ENCODE measurements at places on chromosomes 4 and X.
A peak's percentile ranks its signal among the peaks of the same experiment; 100 is the strongest.

DNA sequence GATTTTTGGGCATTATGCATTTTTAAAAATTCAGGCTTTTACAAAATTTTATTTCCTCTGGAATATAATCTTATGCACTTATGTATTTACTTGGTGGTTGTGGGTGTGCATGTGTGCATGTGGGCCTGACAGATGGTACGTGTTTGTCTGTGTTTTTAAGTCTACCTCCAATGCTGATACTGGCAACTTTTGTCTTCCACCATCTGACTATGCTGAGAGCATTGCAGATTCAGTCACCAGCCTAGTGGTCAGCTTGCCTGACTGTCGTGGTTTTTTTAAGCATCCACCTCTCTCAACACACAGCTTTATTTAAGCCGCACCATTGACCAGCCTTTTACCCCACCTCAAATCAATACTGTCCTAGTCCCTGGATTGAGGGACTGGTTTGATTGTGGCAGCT is 37.1 kb downstream of the FSTL5 start:
- no peak for DNase-seq

GRCh38 chr4:152697284-152698088 is 17.7 kb upstream of the TMEM154 start:
- no peak for DNase-seq

GRCh38 chrX:81957900-81958545 is 756.1 kb downstream of the SH3BGRL start:
- no peak for DNase-seq

DNA sequence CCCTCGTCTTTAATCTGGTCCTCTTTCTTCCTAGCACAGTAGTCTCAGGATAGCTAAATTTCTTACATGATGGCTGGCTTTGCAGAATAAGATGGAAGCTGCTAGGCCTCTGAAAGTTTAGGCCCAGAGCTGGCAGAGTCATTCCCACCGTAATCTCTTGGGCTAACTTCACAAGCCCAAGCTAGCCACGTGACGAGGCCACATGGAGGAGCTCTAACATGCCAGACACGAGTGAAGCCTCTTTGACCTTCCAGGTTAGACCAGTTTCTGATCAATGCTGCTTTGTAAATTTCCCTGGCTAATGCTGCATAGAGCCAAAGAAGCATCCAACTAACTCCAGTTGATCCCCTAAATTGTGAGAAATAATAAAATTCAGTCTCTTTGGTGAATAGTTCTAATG is 9.5 kb upstream of the CENPE start:
- DNase-seq = peak; percentile 58

- DNase-seq = no peak
These were observed 85.1 kb upstream of the PSAPL1 start for GRCh38 chr4:7519638-7520376.

DNA sequence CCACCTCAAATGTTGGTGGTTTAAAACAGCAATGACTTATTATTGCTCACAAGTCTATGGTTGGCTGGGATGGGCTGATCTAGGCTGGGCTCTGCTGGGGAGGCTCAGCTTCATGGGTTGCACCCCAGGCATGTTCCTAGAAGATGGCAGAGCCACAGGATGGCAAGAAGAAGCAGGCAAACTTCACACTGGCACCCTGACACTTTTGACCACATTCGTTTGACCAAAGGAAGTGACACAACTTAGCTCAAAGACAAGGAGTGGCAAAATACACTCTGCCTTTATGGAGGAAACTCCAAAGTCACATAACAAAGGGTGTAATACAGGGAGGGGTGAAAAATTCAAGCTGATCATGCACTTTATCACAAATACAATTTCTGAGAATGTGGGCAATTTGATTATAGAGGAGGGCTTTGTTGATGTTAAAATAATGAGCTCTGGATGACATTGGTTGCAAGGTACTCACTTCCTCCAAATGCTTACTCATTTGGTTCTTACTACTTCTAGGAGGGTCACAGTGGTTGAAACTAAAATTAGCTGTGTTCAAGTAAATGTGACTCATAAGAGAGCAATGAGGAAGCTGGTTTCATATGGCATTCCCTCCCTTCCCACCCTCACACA is 249.2 kb upstream of the RPS6KA3 start:
- DNase-seq = no peak

DNA sequence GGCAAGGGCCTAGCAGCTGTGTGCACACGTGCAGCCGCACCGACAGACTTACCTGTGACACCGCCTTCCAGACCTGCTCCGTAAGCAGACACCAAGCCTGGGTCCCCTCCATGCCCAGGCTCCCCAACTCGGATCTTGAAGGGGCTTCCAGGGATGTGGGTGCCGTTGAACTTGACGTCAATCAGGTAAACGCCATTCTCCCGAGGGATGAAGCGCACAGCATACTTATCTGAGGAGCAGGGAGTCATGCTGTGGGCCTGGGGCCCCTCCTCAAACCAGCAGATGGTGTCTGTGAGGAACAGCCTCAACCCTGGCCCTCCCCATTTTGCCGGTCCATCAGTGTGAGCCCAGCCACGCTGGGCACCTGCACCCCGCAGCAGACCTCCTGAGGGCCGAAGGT is 24.5 kb downstream of the FLNA start:
- no peak for DNase-seq

DNA sequence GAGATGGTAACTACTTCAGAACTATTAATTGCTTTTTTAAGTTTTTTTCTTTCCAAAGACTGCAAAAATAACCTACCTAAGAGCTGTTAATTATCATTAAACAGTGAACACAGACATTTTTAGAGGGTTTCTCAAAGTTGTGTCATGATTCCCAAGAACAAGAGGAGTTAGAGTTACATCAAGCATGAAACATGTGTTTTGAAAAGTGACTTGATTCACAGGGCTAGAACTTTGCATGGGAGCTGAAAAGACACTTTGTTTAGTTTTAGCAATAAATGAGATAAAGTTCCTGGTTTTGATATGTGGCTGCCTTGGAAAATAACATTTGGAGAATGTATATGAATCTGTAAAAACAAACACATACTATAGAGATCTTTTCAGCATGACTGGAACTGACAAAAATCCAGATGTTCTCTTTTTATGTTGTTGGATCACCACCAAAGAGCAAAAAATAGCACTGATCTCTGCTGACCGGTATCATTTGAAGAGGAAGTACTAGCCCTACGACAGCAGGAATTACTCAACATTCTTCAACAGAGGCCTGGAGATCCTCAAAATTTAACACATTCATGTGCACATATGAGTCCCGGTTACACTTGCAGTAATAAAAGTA is 173.0 kb upstream of the PCDH18 start:
- DNase-seq = no peak

- no peak for DNase-seq
These were observed 155.0 kb upstream of the ANKRD50 start for GRCh38 chr4:124867536-124867935.

DNA sequence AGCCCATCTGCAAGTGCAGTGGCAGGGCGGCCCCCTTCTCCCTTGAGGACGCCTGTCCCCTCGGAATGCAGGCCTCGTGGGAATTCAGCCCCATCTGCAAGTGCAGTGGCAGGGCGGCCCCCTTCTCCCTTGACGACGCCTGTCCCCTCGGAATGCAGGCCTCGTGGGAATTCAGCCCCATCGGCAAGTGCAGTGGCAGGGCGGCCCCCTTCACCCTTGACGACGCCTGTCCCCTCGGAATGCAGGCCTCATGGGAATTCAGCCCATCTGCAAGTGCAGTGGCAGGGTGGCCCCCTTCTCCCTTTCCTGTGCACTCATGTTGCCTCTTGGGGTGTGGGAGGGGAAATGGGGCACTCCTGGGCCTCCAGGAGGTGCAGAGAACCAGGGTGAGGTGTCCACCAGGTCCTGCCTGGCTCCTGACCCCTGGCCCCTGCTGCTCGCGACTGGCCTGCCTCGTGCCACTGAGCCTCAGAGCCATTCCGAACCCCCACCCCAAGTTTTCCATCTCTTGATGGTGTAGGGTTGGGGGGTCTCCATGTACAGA is 6.8 kb upstream of the SLC26A1 start:
- no peak for DNase-seq

GRCh38 chr4:7792616-7793015 is 147.0 kb downstream of the AFAP1 start:
- no peak for DNase-seq
